Stomach (tissue), 19 donors: ENCODE measurements at places on chromosomes 6 and 20.

- DNase-seq, result no peak
Measured at GRCh38 chr6:38119516-38119915, 300.0 kb downstream of the ZFAND3 start.

DNA sequence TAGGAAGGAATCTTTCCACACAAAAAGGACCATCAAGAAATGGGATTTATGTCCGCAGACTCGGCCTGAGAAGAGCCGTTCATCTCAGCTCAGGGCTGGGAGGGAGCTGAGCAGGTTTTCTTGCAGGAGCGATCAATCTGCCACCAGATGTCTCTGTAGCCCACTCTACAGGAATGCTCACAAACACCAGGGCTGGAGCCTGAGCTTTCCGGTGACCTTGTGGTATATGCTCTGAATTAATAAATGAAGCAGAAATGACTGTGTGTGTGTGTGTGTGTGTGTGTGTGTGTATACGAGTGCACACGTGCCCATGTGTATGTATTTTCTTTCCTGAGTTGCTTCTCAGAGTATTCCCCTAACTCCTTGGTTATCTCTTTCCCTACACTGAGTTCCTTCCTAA is 12.0 kb downstream of the CD83 start:
- DNase-seq, result peak; percentile 57

DNA sequence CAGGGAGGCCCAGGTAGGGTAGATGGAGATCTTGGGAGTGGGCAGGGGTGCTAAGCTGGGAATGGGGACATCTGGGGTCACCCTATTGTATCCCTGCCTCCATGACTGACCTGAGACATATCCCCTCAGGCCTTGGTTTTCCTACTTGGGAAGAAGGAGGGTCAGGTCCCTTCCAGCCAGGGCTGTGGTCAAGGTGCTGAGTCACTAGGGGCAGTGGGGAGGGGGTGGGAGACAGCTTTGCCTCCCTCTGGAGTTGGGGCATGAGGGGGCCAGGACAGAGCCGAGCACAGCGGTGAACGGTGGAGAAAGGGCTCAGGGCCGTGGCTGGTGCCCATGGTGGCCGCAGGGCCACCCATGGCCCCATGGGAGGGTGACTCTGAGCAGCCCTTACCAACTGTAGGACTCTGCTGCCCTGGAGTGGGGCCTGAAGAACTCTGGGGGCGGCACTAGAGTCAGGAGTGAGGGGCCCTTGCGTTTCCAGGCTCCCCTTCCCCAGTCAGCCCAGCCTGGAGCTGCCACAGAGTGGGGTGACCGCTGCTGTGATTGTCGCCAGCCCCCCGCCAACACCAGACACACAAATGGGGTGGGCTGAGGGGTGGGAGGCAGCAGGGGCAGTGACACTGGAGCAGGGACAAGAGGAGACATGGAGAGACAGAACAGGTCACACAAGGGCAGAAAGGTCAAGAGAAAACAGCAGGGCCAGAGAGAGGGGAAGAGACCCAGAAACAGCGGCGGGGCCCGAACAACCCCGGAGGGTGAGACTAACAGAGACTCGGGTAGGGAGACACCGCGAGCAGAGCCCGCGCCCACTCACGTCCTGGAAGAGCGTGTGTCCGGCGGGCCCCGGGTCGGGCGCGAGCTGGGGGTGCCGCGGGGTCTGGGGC is 576 bp downstream of the NECAB3 start:
- DNase-seq, result no peak

DNA sequence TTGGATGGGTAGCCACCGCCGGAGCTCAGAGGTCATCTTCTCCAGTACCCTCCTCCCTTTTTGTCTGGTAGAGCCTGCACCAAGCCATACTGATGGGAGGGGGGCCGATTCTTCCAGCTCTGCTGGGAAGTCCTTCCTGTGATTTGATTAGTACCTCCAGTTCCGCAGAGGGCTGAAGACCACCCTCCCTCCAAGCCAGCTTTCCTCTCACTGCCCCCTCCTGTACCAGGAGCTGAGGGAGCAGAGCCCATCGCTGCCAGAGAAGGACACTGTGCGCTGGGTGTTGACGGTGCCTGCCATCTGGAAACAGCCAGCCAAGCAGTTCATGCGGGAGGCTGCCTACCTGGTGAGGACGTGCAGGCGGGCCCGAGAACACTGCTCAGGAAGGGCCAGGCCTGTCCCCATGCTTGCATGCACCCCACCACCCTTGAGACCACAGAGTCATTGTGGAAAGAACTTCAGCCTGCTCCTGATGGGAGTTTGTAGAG is 13.2 kb downstream of the HSPA12B start:
- peak; percentile 9 for DNase-seq

DNA sequence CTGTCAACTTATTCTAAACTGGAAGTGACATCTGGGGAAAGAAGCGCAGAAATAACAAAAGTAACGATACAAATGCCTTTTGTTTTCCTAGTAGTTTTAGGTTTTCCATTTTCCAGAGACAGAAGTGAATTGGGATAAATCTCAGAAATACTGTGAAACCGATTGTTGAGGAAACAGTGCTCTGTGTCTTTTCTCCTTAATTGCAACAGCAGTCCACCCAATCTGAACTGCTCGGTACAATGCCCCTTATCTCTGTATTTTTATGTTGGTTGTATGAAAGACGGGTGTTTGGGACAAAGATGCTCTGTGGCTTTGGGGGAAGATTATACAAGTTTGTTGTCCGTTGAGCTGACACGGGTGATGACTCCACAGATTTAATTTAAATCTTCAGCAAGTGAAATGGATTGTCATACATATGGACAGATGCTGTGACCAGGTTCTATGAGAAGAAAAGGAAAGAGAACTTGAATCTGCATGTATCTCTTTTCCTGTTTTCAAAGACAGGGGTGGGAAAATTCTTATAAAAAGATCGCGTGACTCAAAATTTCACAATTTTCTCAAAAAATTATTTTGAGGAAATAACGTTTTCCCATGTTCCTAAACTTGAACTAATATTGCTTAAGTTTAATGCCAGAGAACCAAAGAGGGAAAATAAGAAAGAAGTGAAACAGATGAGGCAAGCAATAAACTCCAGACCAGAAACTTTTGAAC is 41.2 kb downstream of the SASH1 start:
- no peak for DNase-seq

DNA sequence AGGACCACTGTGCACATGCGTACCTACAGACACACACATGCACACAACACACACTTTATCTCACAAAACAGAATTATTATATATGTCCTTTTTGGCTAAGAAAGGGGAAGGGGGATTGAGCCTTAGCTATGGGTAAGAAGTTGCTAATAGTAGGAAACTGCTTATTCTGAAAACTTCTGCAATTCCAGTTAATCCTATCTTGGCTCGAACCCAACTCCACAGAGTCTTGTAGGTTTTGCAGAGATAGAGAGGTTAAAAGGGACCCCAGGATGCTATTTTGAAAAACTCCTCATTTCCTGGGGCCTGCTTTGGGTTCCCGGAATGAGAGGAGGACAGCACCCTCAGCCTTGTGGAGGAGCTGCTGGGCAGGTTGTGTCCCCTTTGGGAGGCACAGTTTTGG is 233.8 kb downstream of the CLIC5 start:
- peak; percentile 16 for DNase-seq
